ENCODE measurements at places on chromosomes 11 and 22.

GRCh38 chr11:87081358-87081757 is 43.6 kb downstream of the TMEM135 start:
- no peak for DNase-seq

GRCh38 chr11:126212089-126212660 is 593 bp downstream of the FAM118B start:
- no peak for DNase-seq

DNA sequence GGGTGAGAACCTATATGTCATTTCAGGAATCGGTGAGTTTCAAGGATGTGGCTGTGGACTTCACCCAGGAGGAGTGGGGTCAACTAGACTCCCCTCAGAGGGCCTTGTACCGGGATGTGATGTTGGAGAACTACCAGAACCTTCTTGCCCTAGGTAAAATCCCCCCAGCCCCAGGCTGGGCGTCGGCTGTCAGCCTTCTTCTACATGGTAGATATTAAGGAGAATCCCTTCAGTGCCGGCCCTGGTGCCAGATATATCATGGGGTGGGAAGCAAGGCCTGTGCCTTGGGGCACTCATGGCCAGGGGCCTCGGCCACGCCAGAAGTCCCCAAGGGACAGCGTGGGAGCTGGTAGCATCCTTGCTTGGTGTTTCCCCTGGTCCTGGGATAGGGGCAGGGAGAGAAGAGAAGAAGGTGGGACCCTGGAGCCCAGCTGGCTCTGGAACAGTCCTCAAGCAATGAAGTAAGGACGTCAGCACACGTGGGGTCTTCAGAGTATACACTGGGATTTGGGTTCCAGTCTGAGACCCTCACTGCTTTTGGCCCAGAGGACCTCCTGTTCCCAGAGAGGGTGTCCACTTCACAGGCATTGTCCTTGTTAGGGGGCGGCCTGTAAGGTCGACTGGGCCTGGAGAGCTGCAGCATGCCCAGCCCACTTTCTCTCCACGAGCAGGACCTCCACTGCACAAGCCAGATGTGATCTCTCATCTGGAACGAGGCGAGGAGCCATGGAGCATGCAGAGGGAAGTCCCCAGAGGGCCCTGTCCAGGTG is 6.8 kb downstream of the ZNF74 start:
- DNase-seq = no peak

DNA sequence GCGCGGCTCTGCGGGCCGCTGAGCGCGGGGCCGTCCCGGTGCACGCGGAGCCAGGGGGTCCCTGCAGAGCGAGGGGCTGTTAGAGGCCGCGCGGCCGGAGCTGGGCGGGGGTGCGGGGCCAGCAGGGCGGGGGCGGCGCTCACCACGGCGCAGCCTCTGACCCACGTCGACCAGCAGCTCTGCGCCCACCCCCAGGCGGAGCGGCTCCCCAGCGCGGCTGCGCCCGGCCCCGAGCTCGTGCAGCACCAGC is 385 bp upstream of the SCO2 start:
- no peak for DNase-seq

DNA sequence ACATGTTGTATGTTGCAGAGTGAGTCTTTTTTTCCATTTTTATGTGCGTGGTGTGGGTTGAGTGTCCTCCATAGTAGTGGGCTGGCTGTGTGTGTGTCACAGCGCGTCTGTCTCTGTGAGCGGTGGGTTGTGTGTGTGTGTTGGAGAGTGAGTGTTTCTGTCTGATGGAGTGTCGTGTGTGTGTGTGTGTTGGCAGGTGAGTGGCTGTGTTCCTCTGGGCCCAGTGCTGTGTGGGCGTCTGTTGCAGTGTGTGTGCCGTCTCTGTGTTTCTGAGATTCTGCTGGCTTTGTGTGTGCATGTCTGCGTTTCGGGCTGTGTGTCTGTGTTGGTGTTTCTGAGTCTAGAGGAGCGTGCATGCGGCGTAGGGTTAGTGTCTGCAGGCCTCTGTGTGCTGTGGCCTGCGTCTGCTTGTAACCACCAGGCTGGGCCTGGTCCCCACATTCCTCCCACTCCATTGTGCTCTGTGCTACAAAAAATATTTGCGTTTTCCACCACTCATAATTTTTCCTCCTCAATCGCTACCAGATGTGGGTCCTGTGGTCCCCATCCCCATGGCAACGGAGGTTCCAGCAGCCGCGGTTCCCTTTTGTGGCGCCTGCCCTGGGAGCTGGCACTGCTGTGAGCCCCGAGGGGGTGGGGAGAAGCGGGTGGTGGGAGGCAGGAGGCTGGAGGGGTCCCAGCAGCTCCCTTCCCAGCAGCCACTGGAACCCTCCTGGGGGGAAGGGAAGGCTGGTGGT is 15.2 kb downstream of the SCARF2 start:
- DNase-seq = no peak

DNA sequence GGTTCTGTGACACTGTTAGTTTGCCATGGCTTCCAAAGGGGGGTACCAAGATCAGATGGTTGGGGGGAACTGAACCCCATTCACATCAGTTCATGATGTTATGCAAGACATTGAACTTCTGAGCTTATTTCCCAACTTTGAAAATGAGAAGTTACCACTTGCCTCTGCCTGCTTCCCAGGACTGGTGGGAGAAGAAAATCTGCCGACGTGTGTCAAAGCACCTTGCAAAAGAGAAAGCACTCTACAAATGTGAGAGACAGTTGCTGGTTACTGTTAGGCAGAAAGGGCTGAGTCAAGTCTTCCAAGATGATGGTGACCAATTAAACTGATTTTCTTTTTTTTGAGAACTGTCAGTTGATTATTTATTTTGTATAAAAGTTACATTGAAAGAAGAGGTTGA is 45.6 kb downstream of the SMCO4 start:
- DNase-seq = no peak

- DNase-seq = peak; percentile 63
Measured at GRCh38 chr11:121591405-121592033, 138.8 kb upstream of the SORL1-AS1 start.

- no peak for DNase-seq
Measured at GRCh38 chr11:114970927-114971645, 292.8 kb downstream of the NXPE2 start.

DNA sequence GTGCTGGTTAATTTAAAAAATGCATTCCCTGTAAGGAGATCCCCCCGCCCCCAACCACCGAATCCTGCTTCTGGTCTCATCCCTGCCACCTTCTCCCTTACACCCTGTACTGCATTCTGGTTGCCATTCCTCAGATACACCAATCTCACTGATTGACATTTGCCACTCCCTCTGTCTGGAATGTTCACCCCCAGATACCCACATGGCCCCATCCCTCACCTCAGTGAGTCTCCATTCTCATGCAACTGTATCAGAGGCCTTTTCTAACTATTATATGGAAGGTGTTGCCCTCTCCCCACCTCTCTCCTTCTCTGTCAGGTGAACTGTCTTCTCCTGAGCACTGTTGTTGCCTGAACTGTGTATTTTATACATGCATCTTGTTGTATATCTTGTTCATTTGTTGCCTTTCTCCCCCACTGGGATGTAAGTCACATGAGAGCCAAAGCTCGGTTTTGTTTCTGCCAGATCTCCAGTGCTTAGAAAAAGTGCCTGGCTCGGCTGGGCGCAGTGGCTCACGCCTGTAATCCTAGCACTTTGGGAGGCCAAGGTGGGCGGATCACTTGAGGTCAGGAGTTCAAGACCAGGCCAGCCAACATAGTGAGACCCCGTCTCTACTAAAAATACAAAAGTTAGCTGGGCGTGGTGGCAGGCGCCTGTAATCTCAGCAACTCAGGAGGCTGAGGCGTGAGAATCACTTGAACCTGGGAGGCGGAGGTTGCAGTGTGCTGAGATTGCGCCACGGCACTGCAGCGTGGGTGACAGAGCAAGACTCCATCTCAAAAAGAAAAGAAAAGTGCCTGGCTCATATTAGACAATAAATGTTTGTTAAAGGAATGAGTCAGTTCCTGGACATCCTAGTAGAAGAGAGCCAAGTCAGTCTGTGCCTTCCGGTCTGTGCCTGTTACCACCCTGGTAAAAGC is 61.0 kb downstream of the TNRC6B start:
- no peak for DNase-seq

DNA sequence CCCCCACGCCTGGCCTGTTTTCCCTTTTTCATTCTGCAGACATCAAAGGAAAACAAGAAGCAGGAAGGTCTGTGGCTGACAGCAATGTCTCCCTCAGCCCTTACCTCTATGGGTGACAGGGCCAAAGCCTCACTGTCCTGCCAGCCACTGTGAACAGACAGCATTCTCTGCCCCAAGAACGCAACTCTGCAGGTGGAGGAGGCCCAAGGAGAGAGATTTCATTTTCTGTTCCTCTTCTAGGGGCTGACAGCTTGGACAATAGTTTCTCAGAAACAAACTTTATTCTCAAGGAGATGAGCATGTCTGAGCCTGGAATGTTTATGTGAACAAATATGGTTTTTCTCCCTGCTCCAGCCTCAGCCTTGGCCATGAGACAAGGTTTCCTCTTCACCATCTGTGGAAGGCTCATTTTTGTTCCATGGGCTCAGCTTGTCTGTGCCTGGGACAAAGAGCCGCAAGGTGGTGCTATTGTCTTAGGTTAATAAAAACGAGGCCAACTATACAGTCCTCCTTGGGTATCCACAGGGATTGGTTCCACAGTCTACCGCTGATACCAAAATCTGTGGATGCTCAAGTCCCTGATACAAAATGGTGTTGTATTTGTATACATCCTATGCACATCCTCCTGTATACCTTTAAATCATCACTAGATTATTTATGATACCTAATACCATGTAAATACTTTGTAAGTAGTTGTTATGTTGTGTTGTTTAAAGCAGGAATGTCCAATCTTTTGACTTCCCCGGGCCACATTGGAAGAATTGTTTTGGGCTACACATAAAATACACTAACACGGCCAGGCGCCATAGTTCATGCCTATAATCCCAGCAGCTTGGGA is 5.8 kb downstream of the PIWIL3 start:
- peak; percentile 46 for DNase-seq

Data from renal cortex interstitium (tissue), 15 donors.